ENCODE measurements at places on chromosomes 13 and 19.

DNA sequence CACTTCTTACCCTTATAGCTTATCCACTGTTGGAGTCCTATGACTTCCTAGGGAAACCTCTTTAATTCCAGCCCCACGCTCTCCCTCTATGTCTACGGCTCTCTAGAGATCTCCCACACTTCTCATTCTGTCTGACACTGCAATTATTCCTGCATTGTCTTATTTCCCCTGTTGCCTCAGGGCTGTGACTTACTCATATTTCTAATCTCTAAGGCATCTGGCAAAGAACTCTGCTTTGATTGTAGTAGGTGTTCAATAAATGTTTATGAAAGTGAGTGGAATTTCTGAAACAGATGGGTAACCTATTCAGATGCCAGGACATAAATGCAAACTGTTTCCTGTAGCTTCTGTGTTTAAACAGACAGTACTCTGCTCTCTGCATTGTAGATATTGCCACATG is 102.4 kb upstream of the SERTM1 start:
- DNase-seq: peak; percentile 13

- DNase-seq: no peak
Observed at GRCh38 chr13:60114499-60115028, 49.2 kb downstream of the DIAPH3 start.

GRCh38 chr19:32580353-32580900 is 563 bp upstream of the PDCD5 start:
- DNase-seq: no peak

- DNase-seq: no peak
Observed at GRCh38 chr13:73422973-73423372, 364.2 kb downstream of the KLF5 start.

DNA sequence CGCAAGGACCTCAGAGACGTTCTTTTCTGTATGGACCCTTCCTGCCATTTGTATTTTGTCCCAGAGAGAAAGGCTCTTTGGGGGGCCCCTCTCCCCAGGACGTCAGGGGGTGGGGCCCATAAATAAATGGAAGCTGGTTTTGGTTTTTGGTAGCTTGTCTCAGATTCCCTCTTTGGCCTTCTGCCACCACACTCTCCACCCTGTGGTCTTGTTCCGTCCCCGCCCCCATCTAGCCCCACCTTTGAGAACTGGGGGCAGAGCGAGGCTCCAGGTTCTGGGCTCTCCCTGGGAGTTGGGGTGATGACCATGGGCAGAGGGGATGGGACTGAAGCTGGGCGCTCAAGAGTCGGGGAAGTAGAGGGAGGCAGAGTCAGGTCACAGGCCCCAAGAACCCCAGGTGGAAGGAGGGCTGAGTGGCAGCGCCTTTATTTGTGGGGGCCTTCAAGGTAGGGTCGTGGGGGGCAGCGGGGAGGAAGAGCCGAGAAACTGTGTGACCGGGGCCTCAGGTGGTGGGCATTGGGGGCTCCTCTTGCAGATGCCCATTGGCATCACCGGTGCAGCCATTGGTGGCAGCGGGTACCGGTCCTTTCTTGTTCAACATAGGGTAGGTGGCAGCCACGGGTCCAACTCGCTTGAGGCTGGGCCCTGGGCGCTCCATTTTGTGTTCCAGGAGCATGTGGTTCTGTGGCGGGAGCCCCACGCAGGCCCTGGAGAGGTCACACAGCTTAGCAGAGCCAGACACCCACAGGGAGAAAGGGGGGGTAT is 3.3 kb downstream of the ISYNA1 start:
- DNase-seq: no peak

- DNase-seq: no peak
Observed at GRCh38 chr19:14470031-14470876, 4.9 kb downstream of the PTGER1 start.

GRCh38 chr19:49971991-49972411 is 11.0 kb upstream of the SIGLEC11 start:
- no peak for DNase-seq

DNA sequence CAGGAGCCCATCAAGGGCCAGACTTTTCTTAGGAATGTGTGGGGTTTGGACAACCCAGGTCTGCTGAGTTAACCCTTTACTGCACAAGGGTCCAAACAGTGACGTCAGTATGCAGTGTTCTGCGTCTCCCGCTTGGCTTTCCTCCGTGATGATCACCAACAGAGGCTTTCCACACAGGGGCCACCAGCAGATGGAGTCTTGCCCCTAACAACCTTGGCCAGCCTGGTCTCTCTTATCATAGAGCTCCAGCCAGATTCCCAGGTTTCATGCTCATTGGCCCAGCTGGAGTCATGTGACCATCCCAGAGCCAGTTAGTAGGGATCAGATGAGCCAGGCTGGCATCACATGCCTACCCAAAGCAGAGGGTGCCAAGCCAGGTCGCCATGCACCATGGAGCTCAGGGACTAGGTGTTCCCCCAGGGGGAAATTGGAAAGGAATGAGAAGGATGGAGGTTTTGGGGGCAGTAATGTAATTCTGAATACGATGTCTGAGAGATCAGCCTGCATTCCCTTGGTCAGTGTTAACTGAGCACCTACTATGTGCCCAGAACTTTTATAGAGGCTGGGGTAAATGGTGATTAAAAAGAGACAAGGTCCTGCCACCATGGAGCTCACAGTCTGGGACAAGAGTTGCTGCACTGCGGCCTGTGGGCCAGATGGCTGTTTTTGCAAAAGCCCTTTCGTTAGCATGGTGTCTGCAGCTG is 61.2 kb downstream of the MYH14 start:
- no peak for DNase-seq

GRCh38 chr13:51550151-51550550 is 34.1 kb upstream of the WDFY2 start:
- no peak for DNase-seq

- DNase-seq: no peak
Observed at GRCh38 chr13:40624986-40625385, 41.5 kb downstream of the FOXO1 start.
